SK-N-MC (cell line): ENCODE measurements at places on chromosomes 5 and 9.
A peak's percentile ranks its signal among the peaks of the same experiment; 100 is the strongest.

- DNase-seq = no peak
Measured at GRCh38 chr5:77012601-77013000, 17.6 kb upstream of the AGGF1 start.

DNA sequence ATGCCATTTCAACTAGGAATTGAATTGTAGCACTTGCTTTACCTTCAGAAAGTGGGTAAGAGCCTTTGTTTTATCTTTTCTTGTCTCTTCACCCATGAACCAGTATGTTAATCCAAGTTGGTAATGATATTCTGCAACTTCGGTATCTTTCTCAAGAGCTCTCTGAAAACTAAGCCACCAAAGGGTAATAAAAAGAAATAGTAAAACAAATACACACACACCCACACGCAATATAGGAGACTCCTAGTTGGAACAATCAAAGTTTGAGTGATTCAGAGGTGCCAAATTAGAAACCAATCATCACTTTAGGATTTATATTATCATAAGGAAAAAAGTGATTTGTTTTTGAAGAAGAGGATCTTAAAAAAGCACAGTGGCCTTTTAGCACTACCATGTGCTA is 30.4 kb downstream of the SKIC3 start:
- DNase-seq = no peak

DNA sequence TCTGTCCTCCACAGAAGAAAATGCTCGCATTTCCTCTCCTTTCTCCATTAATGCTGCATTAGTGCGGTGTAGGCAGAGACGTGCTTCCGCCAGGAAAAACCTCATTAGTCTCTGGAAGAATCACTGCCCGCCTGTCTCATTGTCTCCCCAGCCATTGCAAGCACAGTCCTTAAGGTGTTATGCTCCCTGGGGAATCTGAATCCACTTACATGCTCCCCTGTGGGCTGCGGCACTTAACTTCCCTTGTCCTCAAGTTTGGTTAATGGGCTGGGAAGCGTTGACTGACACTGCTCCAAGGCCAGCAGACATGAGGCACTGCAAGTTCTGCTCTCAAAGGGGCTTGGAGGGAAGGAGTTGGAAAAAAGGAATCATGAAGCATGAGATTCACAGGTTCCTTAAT is 41.6 kb downstream of the TARS1 start:
- no peak for DNase-seq

GRCh38 chr5:55564721-55565120 is 30.0 kb upstream of the PLPP1 start:
- DNase-seq = no peak

DNA sequence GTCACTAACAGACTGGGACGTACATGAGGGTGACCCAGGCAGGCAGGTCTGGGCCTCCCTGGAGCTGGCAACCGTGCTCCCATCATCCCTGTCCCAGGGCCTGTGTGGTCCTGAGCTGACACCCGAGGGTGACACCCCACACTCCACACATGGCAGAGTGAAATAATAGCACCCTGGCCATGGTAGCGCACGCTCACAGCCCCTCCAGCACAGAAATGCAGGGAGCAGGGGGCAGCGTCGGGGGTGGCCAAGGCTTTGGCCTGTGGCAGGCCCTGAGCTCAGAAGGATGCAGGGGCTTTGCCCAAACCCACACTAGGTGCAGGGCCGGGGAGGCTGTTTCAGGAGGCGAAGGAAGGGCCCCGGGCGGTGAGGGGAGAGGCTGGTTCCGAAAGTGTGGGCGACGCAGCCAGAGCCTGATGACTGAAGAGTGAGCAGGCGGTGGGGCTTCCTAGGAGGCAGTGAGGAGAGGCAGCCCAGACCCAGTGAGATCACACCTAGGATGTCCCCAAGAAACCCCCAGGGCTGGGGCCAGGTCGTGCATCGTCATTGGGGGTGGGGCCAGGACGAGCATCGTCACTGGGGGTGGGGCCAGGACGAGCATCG is 12.9 kb downstream of the OR2V2 start:
- DNase-seq = no peak

- DNase-seq = no peak
Measured at GRCh38 chr5:35233121-35233520, 2.8 kb upstream of the PRLR start.

DNA sequence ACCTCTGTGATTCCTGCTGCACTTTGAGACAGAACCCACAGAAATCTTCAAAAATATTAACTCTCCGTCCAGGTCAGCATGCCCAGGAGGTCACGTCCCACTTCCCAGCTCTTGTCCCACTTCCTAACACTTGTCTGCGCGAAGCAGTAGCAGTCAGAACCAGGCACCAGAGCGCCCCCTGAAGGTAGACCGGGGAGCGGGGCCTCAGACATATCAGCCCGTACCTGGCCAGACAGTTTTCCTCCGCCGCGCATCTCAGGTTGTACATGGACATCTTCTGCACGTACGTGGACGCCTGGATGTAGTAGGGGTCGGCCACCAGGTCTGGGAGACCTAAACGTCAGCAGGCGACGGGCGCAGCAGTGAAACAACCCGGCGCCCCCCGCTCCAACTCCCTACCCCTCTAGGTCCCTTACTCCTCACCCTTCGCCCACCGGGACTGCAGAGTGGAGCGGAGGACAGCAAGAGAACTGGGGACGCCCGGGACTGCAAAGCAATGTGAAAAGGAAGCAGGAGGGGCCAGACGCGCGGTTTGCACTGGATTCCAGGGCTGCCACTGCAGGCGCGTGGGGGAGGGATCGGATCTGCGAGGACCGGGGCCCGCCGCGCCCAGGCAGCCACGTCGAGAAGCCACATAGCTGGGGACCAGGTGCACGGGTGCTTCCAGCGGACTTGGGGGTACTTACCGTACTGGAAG is 1.2 kb downstream of the LOX start:
- peak; percentile 32 for DNase-seq

DNA sequence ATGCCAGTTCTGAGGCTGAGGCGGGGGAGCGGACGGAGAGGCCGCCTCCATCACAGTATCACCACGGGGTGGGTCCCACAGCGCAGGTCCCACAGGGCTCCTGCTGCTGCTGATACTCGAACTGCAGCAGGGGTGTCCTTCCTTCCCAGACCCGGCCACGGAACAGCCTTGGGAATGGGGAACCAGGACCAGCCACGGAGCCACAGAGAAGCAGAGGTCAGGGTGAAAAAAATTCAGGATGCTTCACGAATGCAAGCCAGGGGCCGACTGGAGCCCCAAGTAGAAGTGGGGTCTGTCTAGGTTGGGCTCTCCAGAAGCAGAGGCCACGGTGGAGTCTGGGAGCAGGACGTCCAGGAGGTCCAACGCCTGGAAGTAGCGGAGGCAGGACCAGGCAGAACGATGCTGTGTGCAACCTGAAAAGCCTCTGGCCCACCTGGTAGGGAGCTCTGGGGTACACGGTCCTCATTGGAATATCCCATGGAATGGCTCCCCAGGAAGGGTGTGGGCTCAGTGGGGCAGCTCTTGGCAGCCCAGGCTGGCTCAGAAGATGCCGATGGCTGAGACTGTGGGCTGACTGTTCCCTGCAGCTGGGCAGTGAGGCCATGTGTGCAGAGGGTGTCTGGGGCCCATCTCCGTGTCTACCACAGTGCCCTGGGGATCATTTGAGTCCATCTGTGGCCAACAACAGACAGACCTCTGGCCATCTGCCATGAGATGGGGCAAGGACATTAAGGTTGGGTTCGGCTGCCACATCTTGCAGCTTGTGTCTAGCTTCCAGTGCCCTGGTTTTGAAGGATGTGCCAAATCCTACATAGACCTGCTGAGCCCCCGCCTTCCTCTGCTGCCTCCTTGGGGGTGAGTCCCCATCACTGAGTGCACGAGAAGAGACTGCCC is 66.9 kb upstream of the FCN1 start:
- DNase-seq = no peak

DNA sequence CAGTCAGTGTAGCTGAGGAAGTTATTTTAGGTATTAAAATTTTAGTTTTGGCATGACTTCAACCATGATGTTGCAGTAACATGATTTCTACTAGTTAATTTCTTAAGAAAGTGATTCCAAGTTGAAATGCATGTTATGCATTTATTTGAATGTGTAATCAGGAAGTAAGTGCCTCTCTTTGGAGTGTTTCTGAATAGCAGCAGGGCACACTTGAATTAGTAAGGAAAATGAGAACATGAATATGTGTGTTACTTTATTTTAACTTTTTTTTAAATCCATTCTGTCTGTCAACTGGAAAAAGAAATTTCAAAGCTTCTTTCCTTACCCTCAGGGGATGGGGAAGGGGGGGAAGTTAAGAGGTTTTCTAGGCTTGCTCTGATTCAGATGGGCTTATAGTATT is 40.4 kb downstream of the CTNNA1 start:
- peak; percentile 99 for DNase-seq

GRCh38 chr5:178116143-178116885 is 3.0 kb downstream of the N4BP3 start:
- no peak for DNase-seq

DNA sequence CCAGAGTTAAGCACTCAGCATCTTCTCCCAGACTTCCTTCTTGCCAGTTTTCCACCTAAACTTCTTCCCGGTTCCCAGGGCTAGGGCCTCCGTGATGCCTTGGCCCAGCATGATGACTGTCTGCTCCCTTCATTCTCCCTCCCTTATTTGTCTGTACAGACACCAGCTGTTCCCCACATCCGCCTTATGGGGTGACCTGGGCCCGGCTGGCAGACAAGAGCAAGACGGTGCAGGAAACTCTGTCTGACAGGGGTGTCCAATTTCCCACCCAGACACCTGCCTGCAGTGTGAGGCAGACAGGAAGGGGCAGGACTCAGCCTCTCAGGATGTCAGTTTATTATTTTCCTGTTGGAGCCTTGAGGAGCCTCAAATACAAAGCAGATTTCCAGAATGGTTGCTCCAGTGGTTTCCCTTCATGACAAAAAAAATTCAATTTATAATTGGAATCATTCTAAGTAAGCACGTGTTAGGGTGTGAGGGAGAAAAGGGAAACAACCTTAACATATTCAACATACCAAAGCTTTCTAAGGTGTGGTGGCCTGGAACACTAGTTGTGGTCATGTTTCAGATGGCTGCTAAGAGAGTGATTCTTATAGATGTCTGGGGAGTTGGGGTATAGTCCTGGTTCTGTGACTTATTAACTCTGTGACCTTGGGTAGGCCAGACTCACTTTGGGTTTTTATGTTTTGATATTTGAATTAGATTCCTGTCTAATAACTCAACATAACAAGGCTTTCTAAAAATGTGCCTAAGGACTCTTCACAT is 234.5 kb downstream of the PAPPA start:
- DNase-seq = no peak

DNA sequence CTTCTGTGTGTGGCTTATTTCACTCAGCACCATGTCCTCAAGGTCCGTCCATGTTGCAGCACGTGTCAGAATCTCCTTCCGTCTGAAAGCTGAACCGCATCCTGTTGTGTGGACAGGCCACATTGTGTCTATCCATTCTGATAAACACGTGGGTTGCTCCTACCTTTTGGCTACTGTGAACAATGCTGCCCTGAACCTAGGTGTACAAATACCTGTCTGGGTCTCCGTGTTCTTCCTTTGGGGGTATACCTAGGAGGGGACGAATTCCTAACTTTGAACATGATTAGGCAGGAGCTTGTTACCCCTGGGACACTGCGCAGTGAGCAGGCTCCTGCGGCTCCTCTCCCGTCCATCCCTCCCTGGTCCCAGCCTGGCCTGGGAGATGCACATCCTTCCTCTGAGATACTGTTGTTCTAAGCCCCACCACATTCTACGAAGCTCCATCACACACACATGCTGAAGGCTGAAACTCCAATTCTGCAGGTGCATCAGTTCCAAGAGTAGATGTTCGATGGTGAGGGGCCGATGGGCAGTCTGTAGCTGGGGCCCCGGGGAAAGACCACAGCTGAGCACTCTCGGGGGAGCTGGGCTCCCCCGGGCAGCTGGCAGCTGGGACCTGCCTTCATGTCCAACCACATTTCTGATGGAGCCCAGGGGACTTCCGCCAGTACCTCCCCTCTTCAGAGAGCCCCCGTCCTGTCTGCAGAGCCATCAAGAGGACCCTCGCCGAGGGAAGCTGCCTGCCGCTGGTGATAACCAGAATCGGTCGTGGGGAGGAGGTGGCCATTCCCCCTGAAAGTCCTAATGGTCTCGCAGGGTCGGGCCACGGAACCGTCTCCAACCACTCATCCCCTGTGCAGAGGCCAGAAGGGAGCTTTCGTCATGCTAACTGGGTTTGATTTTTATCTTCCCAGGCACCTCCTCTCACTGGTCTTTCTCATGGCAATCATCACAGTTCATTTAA is 120.9 kb downstream of the COL23A1 start:
- no peak for DNase-seq

DNA sequence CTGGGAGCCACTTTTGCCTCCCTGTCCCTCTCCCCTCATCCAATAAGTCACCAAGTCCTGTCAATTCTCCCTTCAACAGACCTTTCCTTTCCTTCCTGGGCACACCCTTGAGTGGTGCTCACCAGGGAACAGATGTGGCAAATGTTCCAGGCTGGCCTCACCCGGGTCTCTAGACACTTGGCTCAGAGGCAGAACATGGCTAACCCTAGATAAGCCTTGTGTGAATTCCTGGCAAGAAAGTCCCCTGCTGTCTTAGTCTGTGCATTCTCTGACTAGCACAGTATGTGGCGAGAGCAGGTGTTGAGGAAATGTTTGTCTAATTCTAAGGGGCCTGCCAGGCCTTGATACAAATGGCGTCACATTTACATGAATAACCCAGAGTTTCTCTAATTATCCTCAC is 41.2 kb upstream of the PTGS1 start:
- no peak for DNase-seq

GRCh38 chr5:113176196-113176595 is 199.6 kb downstream of the DCP2 start:
- DNase-seq = no peak

DNA sequence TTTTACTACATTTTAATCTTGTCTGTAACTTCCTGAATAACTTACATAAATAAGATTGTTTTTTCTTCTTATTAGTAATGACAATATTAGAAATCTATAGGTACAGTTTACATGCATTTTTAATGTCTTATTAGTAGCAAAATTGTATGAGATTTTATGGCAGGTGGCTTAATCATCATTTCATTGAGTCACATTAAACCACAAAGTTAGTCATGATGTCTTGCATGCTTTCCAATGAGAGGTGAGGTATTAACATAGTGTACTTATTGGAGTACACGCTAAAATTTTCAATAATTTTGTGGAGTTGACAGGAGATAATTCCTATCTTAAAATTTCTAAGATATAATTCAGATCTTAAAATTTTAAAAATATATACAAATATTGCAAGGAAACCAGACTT is 989.6 kb upstream of the ARRDC3 start:
- DNase-seq = no peak

- DNase-seq = no peak
Measured at GRCh38 chr5:176714067-176714466, 66.8 kb downstream of the TSPAN17 start.

DNA sequence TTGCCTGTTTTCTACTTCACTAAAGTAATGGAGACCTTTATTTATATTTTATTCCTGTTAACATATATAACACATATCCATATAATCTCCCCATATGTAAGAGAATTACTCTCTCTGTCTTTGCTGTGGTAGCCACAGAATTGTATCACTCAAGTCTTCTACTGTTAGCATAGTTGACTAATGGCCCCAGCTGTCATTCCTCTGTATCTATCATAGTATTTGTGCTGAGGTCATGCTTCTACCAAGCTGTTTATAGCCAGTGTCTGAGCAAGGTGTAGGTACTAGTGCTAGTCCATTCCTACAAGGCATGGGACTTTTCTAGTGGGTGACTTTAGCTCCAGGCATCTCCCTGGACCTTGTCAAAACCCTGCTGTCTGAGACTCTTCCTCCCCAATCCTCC is 244.1 kb downstream of the KIAA0825 start:
- no peak for DNase-seq
